ENCODE measurements at places on chromosomes 5 and 9.

GRCh38 chr5:65066387-65067146 is 297.8 kb downstream of the CWC27 start:
- DNase-seq = no peak

GRCh38 chr9:136023410-136024225 is 62.4 kb upstream of the UBAC1 start:
- no peak for DNase-seq

DNA sequence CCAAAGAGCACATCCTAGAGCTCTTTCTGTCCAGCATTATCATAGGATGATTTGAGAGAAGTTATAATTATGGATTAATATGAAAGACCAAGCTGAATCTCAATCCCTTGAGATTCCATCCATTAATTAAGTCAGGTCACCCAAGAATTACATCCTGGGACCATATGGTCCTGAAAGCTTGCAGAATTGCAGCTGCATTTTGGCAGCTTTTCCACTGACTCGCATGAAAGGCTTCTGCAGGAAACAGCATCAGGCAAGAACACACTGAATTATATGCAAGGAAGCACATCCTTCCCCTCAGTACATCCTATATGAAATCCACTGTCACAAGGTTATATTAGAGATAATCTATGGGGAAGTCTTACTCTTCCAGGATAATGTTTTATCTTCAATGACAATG is 109.1 kb upstream of the CTNND2 start:
- DNase-seq = no peak

GRCh38 chr9:26325444-26325829 is 567.2 kb downstream of the CAAP1 start:
- no peak for DNase-seq

DNA sequence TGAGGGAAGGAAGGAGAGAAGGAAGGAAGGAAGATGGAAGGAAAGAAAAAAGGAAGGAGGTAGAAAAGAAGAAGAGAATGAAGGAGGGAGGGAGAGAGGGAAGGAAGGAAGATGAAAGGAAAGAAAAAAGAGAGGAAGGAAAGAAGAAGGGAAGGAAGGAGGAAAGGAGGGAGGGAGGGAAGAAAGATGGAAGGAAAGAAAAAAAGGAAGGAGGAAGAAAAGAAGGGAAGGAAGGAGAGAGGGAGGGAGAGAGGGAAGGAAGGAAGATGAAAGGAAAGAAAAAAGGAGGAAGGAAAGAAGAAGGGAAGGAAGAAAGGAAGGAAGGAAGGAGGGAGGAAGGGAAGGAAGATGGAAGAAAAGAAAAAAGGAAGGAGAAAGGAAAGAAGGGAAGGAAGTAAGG is 184.4 kb upstream of the TRIM32 start:
- DNase-seq = no peak

DNA sequence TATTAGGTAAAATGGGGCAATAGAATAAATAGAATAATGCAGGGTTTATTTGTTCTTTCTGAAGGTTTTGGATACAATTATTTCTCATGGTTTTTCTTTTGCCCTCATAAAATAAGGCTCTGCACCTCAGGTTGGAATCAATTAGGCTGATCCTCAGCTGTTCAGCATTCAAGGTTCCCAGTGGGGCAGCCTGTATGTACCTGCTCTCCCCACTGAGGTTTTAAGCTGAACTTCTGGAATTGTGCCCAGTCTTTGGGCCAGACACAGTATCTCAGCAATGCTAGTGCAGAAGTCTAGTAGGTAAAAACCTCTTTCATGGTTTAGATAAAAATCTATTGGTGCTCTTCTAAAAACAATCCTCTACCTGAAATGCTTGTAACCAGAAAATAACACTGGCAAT is 98.0 kb downstream of the EDIL3 start:
- no peak for DNase-seq

GRCh38 chr5:127695346-127695745 is 7.8 kb upstream of the CCDC192 start:
- DNase-seq = no peak

- no peak for DNase-seq
These were observed 305.8 kb downstream of the PDE4D start for GRCh38 chr5:59587489-59588337.

GRCh38 chr5:52743970-52744369 is 43.7 kb upstream of the ITGA1 start:
- DNase-seq = no peak

- no peak for DNase-seq
These were observed 104.0 kb upstream of the POU5F2 start for GRCh38 chr5:93845376-93845775.

- DNase-seq = no peak
These were observed 99.5 kb downstream of the PAX5 start for GRCh38 chr9:36934478-36935065.

DNA sequence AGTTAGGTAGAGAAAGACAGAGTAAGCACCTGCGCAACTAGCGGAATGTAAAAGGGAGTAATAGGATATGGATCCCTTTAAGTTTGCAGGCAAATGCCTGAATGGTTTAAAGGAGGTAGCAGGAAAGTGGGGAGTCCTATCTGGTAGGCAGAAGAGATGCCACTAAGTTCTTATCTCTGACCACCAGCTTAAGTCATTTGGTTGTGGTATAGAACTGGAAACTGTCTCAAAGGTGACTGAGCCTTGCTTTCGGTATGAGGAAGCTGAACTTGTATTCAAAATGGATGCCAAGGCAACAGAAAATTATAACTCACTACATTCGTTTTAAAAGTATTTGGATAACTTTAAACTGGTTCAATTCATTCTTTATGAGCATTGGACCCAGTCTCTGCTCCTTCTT is 475.6 kb downstream of the DMRTA1 start:
- no peak for DNase-seq

DNA sequence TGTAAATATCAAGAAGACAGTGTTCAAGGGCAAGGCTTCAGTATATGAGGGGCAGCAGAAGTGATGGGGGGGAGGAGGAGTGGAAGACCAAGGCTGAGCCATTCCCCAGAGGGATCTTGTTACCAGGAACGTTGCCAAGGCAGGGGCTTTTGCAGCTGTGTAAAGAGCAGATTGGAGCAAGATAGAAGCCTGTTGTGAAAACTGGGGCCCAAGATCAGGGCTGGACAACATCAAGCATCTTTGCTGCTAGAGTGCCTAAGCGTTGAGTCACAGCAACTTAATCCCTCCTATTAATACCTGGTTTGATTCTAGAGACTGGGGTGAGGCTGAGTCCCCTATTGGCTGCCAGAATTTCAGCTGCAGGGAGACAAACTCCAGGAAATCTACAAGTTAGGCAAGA is 18.4 kb upstream of the ERCC6L2 start:
- DNase-seq = no peak

DNA sequence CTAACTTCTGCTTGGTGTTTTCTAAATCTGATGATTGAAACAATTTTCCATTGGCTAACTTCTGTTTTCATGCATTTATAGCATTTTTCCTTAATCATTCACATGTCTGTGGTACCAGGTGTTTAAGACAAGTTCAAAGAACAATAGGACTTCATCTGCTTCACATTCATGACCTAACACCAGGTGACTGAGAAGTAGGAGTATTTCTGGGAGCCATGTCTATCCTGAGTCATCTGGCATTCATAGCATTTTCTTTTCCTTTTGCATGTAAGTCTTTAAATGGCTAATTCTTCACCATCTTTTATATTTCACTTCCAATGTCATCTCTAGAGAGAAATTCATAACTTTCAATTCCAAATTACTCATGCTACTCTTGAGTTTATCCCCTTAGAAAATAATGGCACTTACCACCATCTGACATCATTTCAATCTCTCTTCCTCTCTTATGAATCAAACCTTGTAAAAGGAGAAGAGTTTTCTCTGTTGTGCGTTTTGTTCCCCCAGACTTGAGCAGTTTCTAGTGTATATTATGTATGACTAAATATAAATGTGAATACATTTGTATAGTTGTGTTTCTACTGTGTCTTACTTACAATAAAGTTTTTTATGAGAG is 1196.1 kb upstream of the CDH9 start:
- no peak for DNase-seq

GRCh38 chr5:154520861-154521453 is 42.9 kb upstream of the HAND1 start:
- DNase-seq = no peak

DNA sequence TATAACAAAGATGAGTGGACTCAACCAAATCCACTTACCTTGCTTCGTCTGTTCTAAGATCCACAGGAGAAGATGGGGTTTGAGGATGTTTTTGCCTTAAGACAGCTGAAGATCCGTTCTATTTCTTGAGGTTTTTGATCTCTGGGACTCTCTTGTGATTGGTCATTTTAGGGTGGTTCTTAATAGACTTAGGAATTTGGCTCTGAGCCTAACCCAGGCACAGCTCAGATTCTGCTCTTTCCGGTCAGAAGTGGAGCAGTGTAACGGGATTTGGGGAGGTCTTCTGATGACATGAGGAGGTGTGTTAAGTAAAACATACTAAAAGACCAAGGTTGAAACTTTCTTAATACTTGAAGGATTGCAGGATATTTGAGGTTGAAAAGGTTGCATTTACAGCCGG is 166.9 kb downstream of the DMRT2 start:
- no peak for DNase-seq

DNA sequence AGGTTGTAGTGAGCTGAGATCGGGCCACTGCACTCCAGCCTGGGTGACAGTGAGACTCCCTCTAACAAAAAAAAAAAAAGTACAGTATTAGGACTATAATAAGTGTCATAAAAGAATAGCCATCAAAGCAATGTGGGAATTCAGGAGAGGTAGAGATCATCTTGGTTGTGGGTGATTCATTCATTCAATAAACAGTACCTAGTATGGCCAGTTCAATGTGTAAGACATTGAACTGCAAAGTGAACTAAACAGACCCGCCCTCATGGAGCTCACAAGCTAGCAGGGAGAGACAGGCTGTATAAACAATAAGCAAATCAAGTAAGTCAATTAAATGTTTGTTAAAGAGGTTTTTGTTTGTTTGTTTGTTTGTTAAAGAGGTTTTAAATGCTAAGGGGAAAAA is 146.1 kb upstream of the RANBP3L start:
- no peak for DNase-seq

GRCh38 chr5:1200495-1201326 is 684 bp upstream of the SLC6A19 start:
- no peak for DNase-seq

DNA sequence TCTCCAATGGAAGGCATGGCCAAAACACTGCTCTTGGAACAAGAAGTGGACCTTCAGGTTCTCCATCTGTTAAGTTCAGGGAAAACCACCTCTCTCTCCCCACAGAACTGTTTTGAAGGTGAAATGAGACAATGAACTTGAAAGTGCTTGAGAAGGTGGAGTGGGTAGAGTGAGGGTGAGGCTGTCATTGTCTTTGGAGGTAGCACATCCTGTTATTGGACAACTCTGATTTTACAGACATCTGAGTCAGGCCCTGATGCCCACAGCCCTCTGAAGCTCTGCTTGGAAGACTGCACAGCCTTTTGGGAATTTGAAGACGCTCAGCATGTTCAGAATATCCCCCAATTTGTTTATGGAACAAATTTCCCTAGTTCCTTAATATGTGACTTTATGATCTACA is 27.6 kb upstream of the TEX48 start:
- DNase-seq = no peak

DNA sequence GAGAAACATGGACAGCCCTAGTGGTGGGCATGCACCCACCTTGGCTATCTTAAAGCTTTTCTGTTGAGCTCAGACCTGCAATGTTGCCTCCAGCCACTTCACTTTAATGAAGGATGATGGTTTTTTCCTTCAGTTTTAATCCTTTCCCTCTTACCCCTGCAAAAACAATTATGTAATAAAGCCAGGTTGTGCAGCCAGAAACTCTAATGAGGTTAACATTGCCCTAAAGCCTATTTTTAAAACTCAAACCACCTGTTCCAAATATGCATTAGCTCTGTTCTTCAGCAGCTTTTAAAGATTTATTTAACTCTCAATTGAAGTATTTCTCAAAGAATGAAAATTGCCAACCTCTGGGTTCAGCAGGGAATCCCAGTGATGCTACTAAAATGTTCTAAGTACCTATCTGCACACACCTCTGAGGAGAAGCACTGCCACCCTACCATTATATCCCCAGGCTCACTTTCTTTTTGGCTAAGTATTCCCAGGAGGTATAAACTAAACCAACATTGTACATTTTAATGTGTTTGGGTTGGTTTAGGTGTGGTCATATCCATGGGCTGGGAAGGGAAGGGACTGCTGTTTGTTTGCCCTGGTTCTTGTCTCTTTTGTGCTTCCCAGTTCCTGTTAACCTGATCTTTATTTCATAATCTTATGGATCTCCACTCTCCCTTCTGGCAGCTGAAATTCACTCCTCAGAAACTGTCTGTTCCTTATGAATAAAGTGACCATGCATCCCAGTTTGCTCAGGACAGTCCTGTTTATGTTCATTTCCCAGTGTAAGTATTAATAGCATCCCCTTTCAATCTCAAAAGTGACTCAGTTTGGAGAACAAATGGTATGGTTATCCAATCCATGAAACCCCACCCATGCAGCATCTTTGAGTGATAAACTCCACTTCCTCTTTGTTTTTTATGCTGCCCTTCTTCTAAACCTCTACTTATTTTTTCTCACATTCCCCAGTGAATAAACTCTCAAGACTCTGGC is 251.7 kb downstream of the RAB3C start:
- DNase-seq = no peak
